ENCODE measurements at places on chromosomes 4 and X.

DNA sequence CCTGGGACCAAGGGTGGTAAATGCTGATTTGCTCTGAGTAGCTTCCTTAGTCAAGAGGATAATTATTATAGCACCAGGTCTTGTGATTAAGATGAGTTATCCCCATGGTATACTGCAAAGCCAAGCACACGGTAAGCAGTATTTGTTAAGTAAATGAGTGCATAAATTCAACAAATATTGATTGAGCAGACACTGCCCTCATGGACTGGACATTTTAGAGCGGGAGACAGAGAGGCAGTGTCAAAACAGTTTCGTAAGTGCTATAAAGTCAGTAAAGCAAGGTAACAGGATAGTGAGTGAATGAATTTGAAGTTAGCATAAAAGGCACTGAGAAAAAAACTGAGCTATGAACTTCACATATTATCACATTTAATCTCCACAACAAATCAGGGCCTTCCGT lies 13.9 kb downstream of the PHF8 start:
- no peak for DNase-seq

DNA sequence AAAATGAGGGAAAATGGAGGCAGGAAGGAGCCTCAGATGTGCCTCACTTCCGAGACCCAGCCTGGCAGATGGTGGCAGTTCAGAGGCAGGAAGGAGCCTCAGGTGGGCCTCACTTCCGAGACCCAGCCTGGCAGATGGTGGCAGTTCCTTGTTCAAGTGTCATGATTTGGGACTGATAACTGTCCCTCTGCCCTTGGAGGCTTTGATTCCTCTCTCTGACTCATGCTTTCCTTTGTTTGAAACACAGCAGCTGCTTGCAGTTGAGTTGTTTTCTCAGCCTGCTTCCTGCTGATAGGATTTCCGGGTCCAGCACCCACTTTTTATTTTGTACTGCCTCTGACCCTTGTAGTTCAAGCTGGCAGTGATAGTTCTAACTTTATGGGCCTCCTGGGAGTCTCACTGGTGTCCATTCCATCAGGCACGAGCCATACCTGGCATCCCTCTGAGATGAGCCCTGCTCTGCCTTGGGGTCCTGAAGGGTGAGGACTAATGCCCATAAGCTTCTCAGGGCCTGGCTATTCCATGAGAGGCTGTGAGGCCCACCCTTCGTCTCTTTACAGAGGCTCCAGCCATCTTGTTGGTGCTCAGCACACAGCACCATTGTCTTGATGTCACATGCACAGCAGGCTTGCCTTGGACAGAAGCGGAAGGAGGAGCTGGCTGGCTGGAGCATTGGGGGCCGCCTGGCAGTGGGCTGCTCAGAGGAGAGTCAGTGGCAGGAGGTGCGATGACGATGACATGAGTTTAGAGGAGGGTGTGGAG lies 13.0 kb downstream of the RGS12 start:
- peak; percentile 39 for DNase-seq

DNA sequence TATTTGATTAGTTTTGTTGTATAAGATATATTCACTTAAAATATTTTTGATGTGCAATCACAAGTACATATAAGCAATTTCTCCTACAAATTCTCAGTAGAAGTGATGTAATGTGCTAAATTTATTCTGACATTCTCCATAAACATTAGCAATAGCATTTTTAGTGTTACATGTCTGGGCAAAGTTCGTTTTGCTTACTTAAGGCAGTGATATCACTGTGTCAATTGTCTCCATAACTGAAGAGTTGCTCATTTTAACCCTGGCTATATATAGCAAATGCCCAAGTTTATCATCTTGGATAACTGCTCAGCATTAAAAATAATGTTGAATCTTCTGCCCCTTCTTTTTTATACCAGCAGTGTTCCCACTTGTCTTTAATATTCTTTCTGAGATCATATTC lies 340.0 kb upstream of the NDST4 start:
- DNase-seq, result no peak

GRCh38 chrX:96147681-96148080 lies 537.0 kb upstream of the DIAPH2 start:
- no peak for DNase-seq

- DNase-seq, result no peak
Measured at GRCh38 chrX:109672239-109672638, 47.3 kb upstream of the KCNE5 start.

- DNase-seq, result no peak
Measured at GRCh38 chr4:8819473-8820177, 52.0 kb downstream of the HMX1 start.

DNA sequence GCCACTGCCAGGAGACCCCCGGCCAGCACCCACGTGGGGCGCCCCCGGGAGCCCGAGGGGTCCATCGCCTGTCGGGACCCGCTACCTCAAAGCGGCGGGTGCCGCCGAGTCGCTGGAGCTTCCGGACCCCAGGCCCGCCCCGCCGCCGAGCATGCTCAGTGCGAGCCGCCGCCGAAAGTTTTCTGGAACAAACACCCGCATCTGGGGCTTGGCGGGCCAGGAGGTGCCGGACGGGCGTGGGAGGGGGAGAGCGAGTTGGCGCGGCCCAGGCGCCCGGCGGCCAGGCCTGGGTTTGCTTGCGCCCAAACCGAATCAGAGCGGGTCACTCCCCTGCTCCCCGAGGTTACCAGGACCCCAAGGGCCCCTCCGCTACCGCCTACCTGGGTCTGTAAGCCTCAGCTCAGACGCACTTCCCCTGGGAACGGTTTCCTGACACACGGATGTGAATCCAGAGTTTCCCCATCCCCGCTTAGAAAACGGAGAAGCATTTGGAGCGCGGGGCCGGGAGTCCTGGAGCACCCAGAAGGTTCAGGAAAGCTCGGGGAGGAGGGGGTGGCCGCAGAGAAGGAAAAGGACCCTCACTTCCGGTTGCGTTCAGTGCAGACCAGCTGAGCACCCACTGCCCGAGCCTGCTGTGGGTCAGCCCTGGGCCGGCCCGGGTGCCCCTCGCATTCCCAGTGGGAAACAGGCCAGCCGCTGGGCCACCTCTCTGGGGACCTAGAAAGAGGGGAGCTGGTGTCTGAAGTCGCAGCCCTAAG lies at the start of gene EVC2:
Gene EVC2 (minus strand): TSS at position 111 of the 758 bp plus-strand sequence. CDS start 46 bp downstream, at position 65.
- no peak for DNase-seq

DNA sequence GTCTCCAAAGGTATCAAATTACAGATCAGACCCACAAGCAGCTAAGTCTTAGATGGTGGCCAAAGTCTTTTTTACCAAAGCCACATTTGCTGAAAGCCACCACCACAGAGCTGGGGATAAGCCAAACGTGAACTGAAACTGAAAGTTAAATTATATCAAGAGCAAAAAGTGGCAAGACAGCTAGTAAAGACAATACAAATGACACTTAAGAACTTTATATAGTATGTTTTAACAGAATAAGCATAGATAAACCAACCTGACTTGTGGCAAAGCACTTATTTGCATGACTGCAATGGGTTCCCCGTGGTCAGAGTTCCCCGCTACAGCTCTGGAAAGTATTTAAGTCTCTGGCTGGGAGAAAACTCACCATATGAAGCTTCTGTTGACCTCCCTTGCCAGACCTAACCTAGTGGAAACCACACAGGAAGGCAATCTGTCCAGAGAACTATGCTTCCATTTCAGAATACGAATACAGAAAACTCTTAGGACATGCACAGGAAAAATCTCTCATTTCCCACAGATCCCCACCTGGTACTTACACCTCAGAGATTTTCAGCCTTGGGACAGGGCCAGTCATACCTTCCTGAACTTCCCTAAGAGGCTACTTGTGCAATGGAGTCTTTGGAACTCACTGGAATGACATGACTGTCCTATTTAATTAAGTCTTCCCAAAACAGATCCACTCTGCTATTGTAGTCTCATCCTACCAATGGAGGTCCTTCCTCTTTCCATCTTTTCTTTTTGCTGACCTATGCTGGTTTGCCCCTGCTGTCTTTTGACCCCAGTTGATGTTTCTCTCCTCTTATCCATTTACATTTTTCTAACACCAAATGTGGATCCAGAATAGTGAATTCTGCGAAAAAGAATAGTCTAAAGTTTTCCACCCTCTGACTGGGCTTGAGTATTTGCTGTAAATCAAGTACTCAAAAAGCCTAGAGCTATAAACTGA lies 225.1 kb downstream of the NR3C2 start:
- no peak for DNase-seq

- no peak for DNase-seq
Measured at GRCh38 chr4:131054489-131055019, 1958.6 kb downstream of the C4orf33 start.

GRCh38 chrX:46961574-46962283 lies 49.5 kb downstream of the JADE3 start:
- DNase-seq, result no peak

DNA sequence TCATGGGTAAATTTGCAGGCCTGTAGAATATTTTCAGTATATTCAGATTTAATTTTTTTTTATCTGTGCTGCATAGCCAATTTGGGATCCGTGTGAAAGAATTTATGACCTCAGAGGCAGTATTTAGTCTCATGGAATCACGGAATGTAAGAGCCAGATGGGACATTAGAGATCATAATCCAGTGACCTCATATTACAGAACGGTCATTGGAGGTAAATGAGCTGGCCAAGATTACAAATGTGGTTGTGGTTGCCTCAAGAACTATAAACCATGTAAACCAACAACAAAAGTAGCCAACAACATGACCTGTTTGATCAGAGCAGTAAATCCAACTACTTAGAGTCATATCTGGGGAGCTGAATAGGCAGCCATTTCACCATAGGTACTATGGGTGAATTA lies 71.6 kb downstream of the AMOT start:
- DNase-seq, result no peak

- DNase-seq, result no peak
Measured at GRCh38 chr4:168562041-168562571, 65.3 kb downstream of the PALLD start.

DNA sequence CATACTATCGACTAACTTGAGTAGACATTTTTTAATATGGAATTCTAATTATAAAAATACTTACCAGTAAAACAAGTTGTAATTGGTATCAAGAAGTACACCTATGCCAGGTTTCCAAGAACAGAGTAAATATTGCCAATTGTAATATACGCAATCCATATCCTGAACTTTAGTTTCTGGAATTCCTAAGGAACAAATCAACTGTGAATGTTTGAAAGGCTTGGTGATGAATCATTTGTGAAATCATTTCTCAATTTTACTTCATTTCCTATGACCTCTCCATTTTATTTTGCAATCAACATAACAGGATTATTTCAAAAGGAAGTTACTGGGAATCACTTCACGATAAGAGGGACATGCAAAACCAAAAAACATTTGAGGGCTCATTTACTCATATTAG lies 3.7 kb downstream of the IL13RA2 start:
- DNase-seq, result no peak

DNA sequence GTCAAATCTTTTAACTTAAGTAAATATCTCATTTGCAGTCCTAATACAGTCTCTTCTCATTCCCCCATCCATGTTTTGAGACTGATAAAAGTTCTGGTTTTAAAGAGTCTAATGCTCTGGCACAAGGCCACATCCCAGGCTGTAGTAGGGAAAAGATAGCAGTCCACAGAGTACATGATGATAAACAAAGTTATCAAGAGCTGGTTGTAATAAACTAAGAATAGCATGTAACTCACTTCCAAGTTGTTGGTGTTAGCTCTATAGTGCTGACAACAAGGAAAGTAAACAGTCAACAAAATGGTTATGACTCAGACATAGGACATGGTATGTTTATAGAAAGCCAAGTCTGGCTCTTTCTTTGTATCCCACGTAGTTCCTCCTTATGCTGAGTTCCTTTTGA lies 21.8 kb upstream of the AREG start:
- no peak for DNase-seq

DNA sequence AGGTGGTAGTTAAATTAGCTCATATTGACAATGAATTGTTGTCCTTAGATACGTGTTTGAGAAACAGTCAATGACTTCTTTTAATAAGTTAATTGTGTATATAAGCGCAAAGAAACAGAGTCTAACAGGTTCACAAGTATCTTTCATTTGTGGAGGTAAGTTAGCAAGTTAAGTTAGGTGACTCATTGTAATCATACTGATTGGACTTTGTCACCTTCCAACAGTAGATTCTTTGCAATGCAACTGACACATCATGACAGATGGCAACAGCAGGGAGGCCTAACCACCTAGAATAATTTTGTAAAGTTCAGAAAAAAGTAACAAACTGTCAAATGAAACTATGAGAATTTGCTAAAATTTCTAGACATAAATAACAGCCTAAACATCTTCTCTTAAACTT lies 207.6 kb upstream of the PITX2 start:
- DNase-seq, result no peak

DNA sequence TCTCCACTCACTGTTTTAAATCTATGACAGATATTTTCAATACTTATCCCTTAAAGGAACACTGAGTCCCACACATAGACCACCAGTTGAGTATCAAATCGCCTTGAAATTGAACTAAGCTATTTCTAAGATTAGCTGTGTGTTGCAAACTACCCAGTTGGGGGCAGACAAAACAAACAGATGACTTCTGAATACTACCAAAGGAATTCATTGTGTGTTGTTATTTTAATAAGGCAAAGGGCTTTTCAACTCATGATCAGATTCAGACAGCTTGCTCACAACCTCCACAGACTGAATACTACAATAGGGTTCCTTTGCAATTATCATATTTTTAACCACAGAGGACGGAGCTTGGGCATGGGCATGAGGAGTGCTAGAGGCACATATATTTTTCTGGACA lies 283.0 kb upstream of the GPC4 start:
- no peak for DNase-seq

- DNase-seq, result no peak
Measured at GRCh38 chrX:56764975-56765791, 36.1 kb downstream of the NBDY start.

DNA sequence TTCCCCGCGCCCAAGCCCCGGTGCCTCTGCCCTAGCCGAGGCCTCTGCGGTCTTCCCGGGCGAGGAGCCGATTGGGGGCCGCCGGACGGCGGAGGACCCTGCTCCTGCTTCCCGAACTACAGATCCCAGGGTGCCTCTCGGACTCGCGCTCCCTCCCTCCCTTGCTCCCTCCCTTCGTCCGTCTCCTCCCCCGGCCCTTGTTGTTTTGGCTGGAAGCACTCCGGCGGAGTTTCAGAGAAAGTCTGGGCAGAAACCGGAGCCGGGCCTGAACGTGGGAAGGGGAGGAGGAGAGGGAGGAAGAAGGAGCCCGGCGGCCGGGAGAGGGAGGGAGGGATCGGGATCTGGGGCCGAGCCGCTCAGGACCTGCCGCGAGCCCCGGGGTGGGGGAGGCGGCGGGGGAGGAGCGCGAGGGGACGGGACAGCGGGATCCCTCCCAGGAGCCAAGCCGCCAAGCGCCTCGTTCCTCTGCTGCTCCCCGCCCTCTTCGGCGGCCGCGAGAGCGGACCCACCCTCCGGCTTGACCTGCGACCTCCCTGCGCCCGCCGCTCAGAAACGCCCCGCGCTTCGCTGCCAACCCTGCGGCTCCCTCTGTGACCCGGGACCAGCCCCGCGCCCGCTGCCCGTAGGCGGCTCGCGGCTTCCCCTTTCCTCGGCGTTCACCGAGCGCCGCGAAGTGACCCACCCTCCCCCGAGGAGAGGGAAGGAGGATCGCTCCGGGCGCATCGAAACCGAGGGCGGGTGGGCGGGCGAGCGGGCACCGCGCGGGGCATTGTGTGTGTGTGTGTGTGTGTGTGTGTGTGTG lies 496 bp upstream of the GAB1 start:
- DNase-seq, result peak; percentile 93
